ENCODE measurements at places on chromosomes 7 and 10.

- peak; percentile 64 for DNase-seq
Observed at GRCh38 chr7:92836489-92836999, at the start of gene CDK6. CDK6 (minus strand) TSS chr7:92836573; CDS start chr7:92833323, 3,250 bp downstream.

GRCh38 chr10:43417950-43418768 is 9.2 kb upstream of the HNRNPF start:
- peak; percentile 33 for DNase-seq

GRCh38 chr7:16171928-16172327 is 249.4 kb downstream of the CRPPA start:
- DNase-seq, result no peak

- no peak for DNase-seq
Observed at GRCh38 chr7:104655592-104655991, 327.2 kb downstream of the LHFPL3 start.

- no peak for DNase-seq
Observed at GRCh38 chr10:70169649-70170364, 507 bp downstream of the SAR1A start.

DNA sequence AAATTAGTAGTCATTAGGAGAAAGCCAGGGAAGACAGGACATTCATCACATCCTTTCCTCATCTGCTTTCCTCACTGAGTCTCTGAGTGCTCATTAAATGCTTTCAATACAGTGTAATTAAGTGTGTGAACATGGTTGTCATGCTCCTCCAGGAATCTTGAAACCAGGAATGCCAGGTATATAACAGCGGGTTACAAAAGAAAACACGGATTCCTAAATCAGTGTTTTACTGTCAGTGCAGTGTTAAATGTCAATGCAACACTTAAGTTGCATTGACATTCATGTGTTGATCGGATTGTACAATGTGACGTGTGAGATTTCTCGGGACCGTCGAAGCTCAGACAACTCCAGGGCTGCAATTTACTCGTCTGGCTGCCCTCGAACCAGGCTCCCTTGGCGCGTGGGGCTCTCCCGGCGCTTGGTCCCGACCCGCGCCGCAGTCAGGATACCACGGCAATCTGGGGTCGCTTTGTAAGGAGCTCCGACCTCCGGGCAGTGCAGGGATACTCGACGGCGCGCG is 455 bp upstream of the SPAG6 start:
- no peak for DNase-seq

- no peak for DNase-seq
Observed at GRCh38 chr10:102654969-102655368, 10.7 kb downstream of the TRIM8 start.

DNA sequence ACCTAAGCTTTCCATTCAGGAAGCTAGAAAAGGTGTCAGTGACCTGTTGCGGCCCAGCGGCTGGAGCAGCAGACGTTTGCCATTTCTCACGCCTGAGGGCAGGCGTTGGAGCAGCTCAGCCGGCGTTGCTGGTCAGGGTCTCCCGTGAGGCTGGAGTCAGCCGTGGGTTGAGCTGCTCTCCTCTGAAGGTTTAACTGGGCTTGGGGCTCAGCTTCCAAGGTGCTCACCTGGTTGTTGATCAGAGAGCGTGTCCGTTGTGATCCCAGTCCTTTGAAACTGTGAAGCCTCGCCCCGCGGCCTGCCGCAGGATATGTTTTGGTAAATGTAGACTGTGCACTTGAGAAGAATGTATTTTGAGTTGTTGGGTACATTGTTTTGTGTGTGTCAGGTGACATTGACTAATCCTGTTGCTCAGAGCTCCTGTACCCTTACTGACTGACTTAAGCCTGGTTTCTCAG is 20.6 kb upstream of the PWWP2B start:
- DNase-seq, result no peak

DNA sequence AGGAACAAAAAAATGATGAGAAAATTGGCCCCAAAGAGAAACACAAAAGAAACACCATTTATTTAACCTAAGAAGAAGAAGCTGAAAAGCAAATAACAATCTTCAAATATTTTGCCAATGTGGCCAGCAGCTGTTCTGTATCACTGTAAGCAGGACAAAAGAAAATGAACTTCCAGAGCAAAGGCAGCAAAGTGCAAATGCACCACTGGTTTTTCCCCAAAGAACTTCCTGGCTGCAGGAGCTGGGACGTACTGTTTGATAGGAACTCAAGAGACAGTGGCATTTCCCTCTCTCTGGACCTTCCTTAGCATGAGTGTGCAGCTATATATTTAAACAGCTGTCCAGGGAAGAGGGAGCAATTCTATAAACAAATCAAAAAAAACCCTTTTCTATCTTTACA is 60.4 kb downstream of the RNLS start:
- DNase-seq, result no peak

DNA sequence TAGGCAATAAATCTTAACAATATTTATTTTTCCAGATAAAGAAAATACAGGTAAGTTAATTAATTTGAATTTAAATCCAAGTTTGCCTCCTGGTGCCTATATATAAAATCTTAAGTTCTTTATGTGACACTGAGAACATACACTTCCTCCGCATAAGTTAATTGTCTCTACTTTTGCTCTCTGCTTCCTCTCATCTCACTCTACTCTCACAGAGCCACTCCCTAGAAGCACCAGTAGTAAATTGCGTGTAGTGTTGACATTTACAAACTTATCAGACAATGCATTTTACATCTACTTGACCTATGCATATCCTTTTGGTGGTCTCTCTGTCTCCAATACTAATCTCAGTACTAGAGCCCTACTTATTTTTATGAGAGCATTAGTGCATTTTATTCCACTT is 144.5 kb downstream of the ETV1 start:
- no peak for DNase-seq

GRCh38 chr10:120970595-120971529 is 119.7 kb downstream of the WDR11 start:
- DNase-seq, result no peak

GRCh38 chr7:157457355-157458253 is 120.8 kb downstream of the DNAJB6 start:
- no peak for DNase-seq

DNA sequence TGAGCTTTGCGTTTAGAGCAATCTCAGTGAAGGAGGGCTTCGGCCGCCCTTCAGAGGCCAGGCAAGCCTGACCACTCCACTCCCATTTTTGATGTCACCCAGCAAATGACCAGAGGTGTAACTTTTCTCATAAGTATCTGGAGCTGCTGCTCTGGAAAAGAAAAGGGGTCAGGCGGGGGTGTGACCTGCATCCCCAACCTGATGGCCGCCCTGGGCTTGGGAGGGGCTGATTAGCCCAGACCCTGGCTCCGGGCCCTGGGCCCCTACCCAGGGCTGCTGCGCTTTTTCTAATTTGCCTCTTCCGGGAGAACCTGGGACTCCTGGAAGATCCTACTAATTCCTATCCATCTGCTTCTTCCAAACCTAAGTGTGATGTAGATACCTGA is 9.6 kb upstream of the EBF3 start:
- DNase-seq, result no peak

DNA sequence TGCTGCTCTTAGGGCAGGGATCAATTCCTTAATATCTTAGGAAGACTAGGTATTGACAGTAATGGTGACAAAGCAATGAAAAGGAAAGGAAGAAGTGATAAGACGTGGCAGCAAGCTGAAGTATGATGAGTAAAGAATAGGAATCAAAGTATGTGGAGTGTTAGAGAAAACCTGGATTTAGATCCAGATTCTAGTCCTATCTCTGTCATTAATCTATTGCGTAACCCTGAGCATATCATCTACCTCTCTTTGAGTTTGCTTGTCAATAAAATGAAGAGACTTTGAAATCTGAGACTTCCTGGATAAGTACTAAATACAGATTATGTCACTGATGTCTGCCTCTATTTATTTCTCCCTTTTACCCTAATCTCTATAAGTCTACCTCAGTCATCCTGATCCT is 89.2 kb downstream of the PTEN start:
- no peak for DNase-seq

DNA sequence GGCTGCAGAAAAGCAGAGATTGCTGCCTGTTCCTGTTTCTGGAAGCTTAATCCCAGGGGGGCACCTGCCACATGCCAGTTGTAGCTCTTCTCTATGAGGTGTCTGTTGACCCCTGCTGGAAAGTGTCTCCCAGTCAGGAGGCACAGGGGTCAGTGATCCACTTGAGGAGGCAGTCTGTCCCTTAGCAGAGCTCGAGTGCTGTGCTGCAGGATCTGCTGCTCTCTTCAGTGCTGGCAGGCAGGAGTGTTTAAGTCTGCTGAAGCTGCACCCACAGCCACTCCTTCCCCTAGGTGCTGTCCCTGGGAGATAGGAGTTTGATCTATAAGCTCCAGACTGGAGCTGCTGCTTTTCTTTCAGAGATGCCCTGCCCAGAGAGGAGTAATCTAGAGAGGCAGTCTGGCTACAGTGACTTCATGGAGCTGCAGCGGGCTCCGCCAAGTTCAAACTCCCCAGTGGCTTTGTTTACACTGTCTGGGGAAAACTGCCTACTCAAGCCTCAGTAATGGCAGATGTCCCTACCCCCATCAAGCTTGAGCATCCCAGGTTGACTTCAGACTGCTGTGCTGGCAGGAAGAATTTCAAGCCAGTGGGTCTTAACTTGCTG is 57.6 kb upstream of the CROT start:
- DNase-seq, result no peak

GRCh38 chr7:74572301-74572979 is 85.1 kb upstream of the GTF2I start:
- no peak for DNase-seq

DNA sequence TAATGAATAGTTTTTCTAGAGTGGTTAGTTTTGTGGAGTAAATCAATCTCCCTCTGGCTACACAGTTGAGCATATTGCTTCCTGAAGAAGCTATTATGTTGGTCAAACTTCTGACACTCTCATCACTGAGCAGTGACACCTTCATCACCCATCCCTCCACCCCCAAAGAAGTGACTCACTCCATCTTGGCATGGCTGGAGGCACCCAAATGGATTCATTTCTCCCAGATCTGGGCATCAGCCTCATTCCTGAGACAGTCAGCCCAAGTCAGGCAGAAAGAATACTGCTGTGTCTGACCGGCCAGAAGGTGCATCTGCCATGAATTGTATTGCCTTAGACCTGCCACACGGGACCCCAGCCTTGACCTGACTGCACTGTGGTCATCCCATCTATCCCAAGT is 117.0 kb upstream of the HABP2 start:
- no peak for DNase-seq

GRCh38 chr10:64732372-64732957 is 1211.3 kb downstream of the REEP3 start:
- DNase-seq, result no peak

GRCh38 chr7:133735222-133735621 is 391.9 kb upstream of the LRGUK start:
- no peak for DNase-seq

GRCh38 chr10:44939691-44940401 is 19.8 kb upstream of the RASSF4 start:
- DNase-seq, result no peak

DNA sequence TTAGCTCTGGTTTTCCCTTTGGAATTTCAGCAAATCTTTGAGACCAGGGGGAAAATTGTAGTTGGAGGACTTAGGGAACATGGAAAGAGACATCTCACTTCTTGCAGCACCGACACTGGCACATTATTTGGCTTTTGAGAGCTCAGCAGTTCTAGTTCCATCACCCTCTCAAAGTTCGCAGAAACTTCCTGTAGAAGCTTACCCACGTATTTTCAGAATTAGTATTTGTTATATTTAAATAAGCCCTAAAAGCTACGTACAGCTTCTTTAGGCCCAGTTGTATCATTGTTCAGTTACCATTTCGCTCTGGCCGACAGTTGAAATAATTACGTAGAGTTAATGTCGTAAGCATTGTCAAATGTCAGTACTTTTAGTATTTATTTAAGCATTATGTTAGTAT is 13.4 kb downstream of the CEP55 start:
- DNase-seq, result no peak

GRCh38 chr7:139004321-139005090 is 23.3 kb upstream of the KIAA1549 start:
- DNase-seq, result no peak

DNA sequence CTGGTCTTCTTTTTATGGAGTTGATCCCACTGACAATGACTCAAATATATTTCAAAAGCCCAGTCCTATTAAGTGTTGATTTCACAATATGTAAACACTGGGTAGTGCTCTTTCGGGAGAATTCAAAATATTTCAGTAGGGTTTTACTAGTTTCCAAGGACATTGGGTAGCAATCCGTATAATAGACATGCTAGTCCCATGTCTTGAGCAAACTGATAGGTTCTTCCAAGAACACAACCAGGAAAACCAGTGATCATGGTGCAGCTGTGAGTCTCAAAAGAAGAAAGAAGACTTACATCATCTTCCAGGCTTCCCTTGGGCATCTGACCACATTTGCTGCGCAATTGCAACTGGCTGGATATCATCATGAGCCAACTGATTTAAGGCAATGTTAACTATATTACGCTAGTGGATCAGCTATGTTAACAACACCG is 59.3 kb upstream of the APBB1IP start:
- no peak for DNase-seq

DNA sequence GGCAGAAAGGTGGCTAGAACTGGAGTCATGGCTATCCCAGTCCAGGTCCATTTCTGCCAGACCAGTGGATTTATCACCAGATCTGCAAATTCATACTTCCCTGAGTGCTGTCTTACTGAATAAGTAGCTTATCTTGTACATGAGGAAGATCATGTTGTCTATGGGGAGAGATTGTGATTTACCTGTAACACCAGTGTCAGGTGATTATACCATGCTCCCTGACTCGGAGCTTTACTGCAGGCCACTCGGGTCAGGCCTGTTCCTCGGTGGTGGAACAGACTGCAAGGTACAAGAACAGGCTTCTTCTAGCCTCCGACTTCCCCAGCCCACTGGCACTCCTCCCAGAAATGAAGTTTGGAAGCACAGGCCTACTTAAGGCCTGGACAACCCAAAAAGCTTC is 42.6 kb upstream of the DLG5 start:
- no peak for DNase-seq

DNA sequence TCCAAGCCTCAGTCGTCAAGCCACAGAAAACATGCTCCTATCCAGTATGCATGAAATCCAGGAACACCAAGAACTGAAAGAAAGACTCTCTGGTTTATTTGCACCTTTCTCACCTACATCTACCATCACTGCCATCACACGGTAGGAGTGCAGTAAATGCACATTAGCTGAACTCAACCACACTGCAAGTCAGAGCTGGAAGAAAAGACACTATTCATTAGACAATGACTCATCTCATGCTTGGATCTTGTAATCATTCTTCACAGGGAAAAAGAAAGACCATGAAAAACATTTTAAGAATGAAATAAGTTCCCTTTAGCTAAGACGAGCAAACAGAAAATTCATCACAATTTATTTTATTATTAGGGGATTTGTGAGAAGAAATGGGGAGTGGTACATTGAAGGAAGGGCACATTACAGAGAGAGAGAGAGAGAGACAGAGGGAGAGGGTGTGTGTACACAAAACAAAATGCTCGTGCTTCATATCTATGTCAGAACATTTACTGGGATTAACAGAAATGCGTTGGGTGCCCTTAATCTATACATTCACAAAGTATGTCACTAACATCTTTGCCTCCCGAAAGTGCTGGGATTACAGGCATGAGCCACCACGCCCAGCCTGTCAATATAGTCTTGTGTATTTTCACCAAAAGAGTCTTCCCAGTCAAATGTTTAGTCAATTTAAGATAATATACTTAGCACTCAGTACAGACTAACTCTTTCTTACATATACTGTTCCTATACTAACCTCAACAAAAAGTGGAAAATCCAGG is 324.9 kb downstream of the PARD3 start:
- DNase-seq, result no peak

GRCh38 chr10:48533540-48533939 is 71.3 kb downstream of the ARHGAP22 start:
- no peak for DNase-seq

- no peak for DNase-seq
Observed at GRCh38 chr7:31457551-31457950, 56.3 kb upstream of the ITPRID1 start.

Measured in activated CD4-positive, alpha-beta T cell treated with anti-CD3 and anti-CD28 coated beads for 4 hours (primary cell).